Cardiac muscle cell (in vitro differentiated cells and primary cell): ENCODE measurements at places on chromosomes 1 and 21.

DNA sequence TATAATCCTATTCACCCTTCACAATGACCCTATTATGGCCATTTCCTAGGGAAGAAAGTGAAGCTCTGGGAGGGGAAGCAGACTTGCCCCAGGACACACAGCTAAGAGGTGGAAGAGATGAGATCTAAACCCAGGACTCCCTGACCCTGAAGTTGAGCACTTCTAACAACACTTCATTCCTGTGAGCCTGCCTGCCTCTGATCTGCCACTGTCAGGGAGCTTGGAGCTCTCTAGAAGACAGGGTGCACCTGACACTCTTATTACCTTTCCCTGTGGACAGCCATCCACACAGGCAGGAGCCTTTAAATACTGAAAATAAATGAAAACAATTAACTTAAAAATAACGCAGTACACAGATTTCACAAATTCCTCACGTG, 599 bp downstream of the MKNK1 start:
- H3K27ac ChIP-seq: no peak overlapping the region
- peak overlapping the region; percentile 49 for H3K4me3 ChIP-seq
- H3K27me3 ChIP-seq: no peaks in the 10 kb centered on the region
- H3K36me3 ChIP-seq: no peaks in the 10 kb centered on the region
- H3K4me1 ChIP-seq: no peaks in the 10 kb centered on the region

DNA sequence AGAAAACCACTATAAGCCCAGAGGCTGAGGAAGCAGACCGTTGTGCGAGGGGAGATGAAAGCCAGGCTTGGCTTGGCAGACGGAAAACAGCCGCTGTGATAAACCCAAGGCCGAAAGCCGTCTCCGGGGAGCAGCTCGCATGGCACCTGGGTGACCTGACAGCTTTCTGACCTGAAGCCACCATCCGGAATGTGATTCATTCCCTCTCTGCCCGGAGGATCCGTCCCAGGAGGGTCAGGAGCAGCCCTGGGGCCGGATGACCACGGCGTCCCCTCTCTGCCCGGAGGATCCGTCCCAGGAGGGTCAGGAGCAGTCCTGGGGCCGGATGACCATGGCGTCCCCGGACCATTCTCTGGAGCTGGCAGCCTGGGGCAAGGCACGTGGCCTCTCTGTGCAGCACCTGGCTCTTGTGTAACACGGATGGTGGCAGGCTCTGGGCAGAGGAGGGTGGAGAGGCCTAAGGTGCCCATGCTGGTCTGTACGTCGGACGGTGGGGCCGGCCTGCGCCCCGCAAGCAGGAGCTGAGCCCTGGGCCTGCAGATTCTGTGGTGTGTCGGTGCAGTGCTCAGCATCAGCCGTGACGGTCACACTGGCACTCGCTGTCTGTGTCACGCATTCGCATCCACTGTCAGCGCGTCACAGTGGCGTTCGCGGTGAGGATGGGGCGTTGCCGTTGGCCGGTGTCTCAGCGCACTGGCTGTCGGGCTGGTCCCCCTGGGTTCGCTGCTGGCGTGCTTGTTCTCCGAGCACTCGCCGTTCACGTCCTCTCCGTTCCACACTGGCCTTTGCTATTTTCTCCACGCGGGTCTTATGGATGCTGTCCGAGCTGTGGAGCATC, 50.3 kb downstream of the SLX9 start:
- H3K27ac ChIP-seq: peak overlapping the region; percentile 77
- H3K4me3 ChIP-seq: no peak overlapping the region
- peaks cover 27% of the 10 kb centered on the region for H3K4me1 ChIP-seq
- no peaks in the 10 kb centered on the region for H3K36me3 ChIP-seq

DNA sequence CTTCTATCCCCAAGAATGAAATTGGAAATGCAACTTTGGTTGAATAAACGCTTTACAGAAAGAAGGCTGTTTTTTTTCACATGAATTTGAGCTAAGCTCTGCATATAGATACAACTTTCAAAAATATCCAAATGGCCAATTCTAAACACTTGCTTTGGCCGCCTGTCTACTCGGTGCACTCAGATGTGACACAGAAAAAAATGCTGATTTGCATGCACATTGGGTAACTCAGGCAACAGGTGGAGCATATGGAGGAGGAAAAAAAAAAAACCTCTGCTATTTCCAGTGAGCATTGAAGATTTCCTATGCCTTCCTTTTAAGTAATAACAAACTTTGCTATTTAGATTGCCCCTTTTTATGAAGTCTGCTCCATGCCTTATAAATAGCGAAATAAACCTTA, 262.5 kb downstream of the GRIK1 start:
- no peak overlapping the region for H3K4me3 ChIP-seq
- no peaks in the 10 kb centered on the region for H3K4me1 ChIP-seq
- no peak overlapping the region for H3K27ac ChIP-seq
- no peak for DNase-seq
- no peaks in the 10 kb centered on the region for H3K27me3 ChIP-seq

GRCh38 chr1:229874136-229874535, 192.9 kb upstream of the GALNT2 start:
- peaks cover 3% of the 10 kb centered on the region for H3K27me3 ChIP-seq
- no peaks in the 10 kb centered on the region for H3K4me1 ChIP-seq
- no peak overlapping the region for H3K4me3 ChIP-seq
- H3K27ac ChIP-seq: no peak overlapping the region
- no peak for DNase-seq
- H3K36me3 ChIP-seq: no peaks in the 10 kb centered on the region

DNA sequence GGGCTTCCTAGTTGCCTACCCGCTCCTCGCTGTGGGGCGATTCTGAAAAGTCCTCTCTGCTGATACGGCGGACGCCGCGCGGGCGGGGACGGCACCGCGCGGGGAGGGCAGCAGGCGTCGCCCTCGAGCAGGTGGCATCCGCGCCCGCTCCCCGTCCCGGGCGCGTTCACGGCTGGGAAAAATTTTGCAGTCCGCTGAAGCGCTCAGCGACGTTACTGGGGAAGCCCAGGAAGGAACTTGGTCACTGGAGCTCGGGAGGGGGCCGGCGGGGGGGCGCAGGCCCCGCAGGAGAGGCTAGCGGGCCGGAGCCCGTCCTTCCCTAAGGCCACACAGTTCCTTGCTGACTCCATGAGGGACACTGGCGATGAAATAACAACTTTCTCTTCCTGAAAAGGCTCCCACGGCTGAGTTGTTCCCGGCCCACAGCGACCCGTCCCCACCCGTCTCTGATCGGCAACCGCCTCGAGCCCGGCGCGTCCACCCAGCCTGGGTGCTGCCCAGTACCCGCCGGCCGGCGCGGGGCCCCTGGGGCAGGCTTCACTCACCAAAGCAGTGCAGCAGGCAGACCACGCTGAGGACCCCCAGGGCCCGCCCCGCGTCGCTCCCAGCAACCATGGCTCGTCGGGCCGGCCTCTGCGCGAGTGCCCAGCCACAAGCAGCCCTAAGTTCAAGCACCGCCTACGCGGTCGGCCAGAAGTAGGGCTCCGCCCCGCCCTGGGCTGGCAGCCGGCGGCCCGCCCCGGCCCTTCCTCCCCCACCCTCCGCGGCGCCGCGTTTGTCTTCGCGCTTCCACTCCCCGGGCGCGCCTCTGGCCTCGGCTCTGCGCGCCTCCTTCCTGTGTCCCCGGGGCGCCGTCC, at the start of gene CD58:
TSS of gene CD58 (minus strand) at position 669 of the 857 bp plus-strand sequence. CDS start at position 615, 54 bp downstream.
- H3K4me3 ChIP-seq: peak within 1 kb of the TSS; percentile 59
- H3K36me3 ChIP-seq: no peaks in the 10 kb centered on the region
- H3K4me1 ChIP-seq: peaks cover 24% of the 10 kb centered on the region
- H3K27me3 ChIP-seq: no peaks in the 10 kb centered on the region
- H3K27ac ChIP-seq: peak within 1 kb of the TSS; percentile 86

GRCh38 chr1:166789286-166789685, 50.0 kb upstream of the POGK start:
- no peaks in the 10 kb centered on the region for H3K36me3 ChIP-seq
- H3K27ac ChIP-seq: no peak overlapping the region
- no peaks in the 10 kb centered on the region for H3K27me3 ChIP-seq
- no peak for DNase-seq
- H3K4me3 ChIP-seq: no peak overlapping the region
